IMR-90 (cell line): ENCODE measurements at places on chromosomes 5 and 9. TPM values are rescaled to one million over a fixed set of nuclear protein-coding genes. Genes with fewer than 3 reads are reported as not detected.

DNA sequence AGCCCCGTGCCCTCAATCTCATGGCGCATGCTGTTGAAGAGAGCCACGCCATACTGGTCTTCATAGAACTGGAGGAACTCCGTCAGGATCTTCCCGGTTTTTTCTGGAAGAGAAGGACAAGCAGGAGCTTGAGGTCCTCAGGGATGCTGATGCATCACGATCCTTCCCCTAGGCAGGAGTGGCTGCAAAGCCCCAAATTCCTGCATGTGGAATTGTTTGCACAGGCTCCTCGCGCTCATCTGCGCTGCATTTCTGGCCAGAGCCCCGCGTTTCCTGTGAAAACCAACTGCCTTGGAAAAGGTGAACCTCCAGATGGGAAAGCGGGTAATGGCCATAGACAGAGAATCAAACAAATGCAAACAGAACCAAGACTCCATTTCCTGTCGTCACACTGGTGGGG is 80.4 kb downstream of the LRSAM1 start:
- no peak overlapping the region for H3K27ac ChIP-seq
- H3K36me3 ChIP-seq: peaks cover 72% of the 10 kb centered on the region
- no peak for DNase-seq

DNA sequence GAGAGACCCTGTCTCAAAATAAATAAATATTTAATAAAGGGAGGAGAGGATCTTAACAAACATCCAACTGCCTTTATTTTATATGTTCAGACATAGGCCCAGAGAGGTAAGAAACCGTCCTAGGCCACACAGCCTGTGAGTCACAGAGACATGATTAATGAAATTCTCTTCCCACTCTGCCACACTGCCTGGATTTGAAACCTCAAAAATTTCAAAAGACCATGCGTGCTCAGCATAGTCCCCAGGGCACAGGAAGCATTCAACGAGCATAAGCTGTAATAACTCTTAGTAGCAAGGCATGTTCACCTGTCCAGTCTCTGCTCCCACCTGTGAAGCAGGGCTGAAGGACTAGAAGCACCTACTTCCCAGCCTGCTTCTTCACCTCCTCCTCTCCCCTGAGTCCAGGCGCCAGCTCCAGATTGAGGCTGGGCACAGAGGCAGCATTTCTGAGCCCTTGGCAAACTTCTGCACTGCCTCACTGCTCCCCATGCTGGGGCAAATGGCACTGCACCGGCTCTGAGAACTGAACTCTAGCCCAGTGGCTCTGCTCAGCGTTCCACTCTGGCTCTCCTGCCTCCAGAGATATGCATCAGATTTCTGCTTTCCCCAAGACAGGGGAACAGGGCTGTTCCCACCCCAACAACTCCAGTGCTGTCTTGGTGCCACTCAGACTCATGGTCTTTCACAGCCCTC is 1.1 kb downstream of the FAT2 start:
- no peak overlapping the region for H3K4me3 ChIP-seq
- H3K36me3 ChIP-seq: no peaks in the 10 kb centered on the region
- H3K27ac ChIP-seq: no peak overlapping the region
- peaks cover 18% of the 10 kb centered on the region for H3K27me3 ChIP-seq
- no peaks in the 10 kb centered on the region for H3K4me1 ChIP-seq
- no peak for DNase-seq

DNA sequence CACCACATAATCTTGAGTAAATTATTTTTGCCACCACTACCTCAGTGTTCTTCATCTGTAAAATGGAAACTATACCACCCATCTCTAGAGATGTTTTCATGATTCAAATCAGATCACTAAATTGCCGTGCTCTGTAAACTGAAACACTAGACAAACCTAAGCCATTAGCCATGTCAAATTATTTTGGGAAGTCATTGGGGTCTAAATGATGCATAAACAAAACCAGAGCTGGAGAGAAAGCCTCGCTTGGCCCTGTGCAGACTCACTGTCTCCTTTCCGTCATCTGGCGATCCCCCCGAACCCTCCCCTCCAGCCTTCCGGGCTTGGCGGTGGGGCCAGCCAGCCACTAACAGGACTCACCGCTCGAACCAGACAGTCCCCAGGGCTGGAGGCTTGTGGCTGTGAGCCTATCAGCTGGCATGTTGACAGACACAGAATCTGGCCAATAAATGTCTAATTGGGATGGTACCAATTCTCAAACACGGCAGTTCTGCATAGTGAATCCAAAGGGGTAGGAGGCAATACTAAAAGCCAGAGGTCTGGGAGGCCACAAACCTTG is 256.5 kb downstream of the SEC61B start:
- H3K27ac ChIP-seq: no peak overlapping the region
- H3K4me1 ChIP-seq: no peaks in the 10 kb centered on the region
- H3K4me3 ChIP-seq: no peak overlapping the region

- no peaks in the 10 kb centered on the region for H3K36me3 ChIP-seq
- no peak overlapping the region for H3K27ac ChIP-seq
- peaks cover 10% of the 10 kb centered on the region for H3K4me1 ChIP-seq
- H3K4me3 ChIP-seq: no peak overlapping the region
- DNase-seq: no peak
These were observed 41.8 kb upstream of the FGF1 start for GRCh38 chr5:142727735-142728047.

- no peaks in the 10 kb centered on the region for H3K36me3 ChIP-seq
- peaks cover 7% of the 10 kb centered on the region for H3K27me3 ChIP-seq
- H3K4me3 ChIP-seq: no peak overlapping the region
- no peaks in the 10 kb centered on the region for H3K4me1 ChIP-seq
These were observed 38.1 kb downstream of the CMYA5 start for GRCh38 chr5:79727451-79728355.

- H3K27ac ChIP-seq: no peak overlapping the region
- no peaks in the 10 kb centered on the region for H3K36me3 ChIP-seq
- no peaks in the 10 kb centered on the region for H3K27me3 ChIP-seq
- peaks cover 18% of the 10 kb centered on the region for H3K4me1 ChIP-seq
- no peak overlapping the region for H3K4me3 ChIP-seq
These were observed 44.4 kb downstream of the CAST start for GRCh38 chr5:96706433-96707111.

GRCh38 chr9:134955801-134956200 is 38.1 kb upstream of the FCN1 start:
- H3K27me3 ChIP-seq: peaks cover 2% of the 10 kb centered on the region; the same call in 1 of the 2 replicates
- no peak overlapping the region for H3K4me3 ChIP-seq
- H3K27ac ChIP-seq: no peak overlapping the region

- H3K36me3 ChIP-seq: no peaks in the 10 kb centered on the region
- H3K4me1 ChIP-seq: no peaks in the 10 kb centered on the region
- no peak for DNase-seq
- H3K27ac ChIP-seq: no peak overlapping the region
These were observed 67.6 kb downstream of the GHR start for GRCh38 chr5:42490831-42491230.

Gene FAM200C
- 6.3 and 6.7 TPM in 2 replicates for total RNA-seq

Gene DELE1
- 26.1 and 28.0 TPM in 2 replicates for total RNA-seq

Gene PCDH12
- under 0.01 and 0.18 TPM in 2 replicates for total RNA-seq

Gene KDM3B
- total RNA-seq: 35.8 and 36.7 TPM in 2 replicates

Gene RASGEF1C
- not detected in 2 replicates for total RNA-seq

Gene ROPN1L
- total RNA-seq: 0.28 and 0.36 TPM in 2 replicates
